ENCODE measurements at places on chromosomes 3 and 15.

- no peak for DNase-seq
Observed at GRCh38 chr15:38843736-38844590, 279.3 kb upstream of the RASGRP1 start.

- DNase-seq, result no peak
Observed at GRCh38 chr3:141243271-141243707, 11.7 kb downstream of the PXYLP1 start.

GRCh38 chr3:107465064-107465631 is 57.6 kb upstream of the BBX start:
- DNase-seq, result no peak

- no peak for DNase-seq
Observed at GRCh38 chr3:158711886-158712285, 20.4 kb downstream of the RARRES1 start.

DNA sequence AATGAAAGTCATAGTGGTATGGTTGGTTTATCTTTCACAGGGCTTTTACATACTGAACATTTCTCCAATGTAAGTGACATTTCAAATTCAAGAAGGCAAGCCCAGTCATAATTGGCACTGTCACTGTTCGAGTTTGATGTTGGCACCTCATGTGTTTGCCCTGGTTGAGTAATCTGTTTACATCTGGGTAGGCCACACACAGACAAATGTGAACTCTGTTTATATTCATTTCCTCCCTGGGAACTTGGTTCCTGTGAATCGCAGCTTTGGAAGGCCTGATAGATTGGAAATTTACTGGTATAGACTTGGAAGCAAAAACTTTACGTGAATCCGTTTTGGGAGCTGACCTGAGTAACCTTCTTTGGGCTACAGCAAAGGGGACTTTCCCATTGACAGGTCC is 395.2 kb upstream of the AZI2 start:
- DNase-seq, result no peak

All from GM10248 (cell line).